NCI-H1436 (cell line): ENCODE measurements at places on chromosomes 1 and 21.
A peak's percentile ranks its signal among the peaks of the same experiment; 100 is the strongest.

DNA sequence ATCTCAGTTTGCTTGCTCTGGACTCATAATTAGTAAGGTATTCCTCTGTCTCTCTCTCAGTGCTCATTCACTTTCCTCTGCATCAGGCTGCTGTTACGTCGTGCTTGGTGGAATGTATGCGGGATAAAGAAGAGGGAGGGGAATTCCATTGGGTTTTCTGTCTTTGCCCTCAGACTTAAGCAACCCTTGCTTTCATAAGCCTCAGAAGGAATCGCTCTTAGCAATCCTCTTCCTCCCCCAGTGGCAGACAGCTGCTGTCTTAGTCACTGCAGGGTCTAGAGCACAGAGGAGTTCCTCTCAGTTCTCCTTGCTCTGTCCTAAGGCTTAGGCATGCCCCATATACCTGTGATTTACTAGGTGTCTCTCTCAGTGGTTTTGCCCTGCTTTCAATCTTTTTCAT lies 19.1 kb upstream of the NTMT2 start:
- no peak for DNase-seq

DNA sequence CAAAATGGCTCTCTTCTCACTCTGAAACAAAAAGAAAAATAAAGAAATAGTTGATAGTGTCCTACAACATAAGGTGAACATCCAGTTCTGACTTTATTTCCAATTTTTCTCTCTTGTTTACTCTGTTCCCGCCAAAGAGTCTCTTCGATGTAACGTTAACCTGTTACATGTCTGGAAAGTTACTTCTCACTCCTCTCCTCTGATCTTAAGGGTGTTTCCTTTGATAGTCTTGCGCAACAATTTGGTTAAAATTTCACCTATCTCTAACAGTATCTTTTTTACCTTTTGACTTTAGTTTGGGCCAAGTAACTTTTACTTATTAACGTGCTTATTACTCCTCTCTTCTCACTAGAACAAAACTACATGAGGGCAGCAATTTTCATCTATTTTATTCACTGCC lies 1450.2 kb downstream of the BRINP3 start:
- DNase-seq: no peak

DNA sequence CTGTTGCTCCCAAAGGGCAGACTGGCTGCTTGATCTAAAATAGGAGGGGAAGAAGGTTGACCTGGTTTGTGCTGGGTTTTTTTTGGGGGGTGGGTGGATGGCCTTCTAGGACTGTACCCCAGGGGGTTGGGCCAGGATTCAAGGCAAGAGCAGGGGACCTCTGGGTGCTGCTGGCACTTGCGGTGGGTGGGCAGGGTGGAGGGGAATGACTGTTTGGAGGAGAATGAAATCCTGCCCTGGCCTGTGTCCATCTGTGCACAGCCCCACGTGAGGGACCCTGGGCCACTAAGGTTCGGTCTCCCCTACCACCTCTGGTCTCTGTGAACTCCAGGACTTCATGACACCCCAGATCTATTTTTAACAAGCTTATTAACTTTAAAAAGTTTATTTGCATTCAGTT lies 414.2 kb downstream of the PTPRU start:
- no peak for DNase-seq

- no peak for DNase-seq
Observed at GRCh38 chr1:21237446-21238088, 52.7 kb downstream of the ECE1 start.

GRCh38 chr21:42748620-42749176 lies 95.3 kb downstream of the PDE9A start:
- DNase-seq: no peak

DNA sequence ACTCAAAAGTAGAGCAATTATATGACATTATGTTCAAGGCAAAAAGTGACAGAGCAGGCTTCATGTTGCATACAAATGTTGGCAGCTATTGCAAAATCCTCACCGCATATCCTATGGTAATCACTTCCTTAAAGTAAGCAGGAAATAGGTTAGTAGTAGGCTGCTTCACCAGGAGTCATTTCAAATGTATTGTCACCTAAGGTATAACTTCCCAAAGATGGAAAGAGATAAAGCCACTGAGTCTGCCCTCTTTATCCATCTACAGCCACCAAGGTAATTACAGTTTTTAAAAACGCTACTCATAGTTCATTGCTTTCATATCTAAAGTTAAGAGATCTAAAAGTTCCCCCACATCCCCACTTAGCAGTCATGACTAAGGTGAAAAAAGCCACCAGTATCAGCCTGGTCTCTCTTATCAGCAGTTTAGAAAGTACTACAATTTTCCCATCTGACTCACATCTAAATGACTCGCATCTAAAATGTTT lies 31.6 kb upstream of the UBE2U start:
- DNase-seq: no peak

GRCh38 chr1:243325305-243325890 lies 69.6 kb downstream of the SDCCAG8 start:
- peak; percentile 49 for DNase-seq

GRCh38 chr21:37677006-37677405 lies 239.3 kb downstream of the KCNJ6 start:
- DNase-seq: no peak

DNA sequence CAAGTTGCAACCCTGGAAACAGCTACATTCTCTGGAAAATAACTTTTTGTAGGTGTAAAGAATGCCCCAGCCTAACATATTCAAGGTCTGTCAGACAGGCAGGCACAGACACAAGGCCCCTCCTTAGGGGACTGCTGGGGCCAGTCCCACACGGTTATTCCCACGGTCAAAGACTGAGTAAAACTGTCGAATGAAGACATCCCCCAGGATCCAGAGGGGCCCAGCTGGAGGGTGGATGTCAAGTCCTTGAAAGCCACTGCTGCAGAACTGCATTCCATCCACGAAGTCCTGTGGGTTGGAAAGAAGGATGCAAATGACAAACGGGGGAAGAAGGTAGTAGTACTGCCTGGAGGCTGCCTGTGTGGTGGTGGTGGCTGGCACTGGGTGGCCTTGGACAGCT lies 6.9 kb upstream of the RAB7B start:
- no peak for DNase-seq
